ENCODE measurements at places on chromosomes 11 and 22.

GRCh38 chr11:93850594-93851018, at the start of gene VSTM5:
VSTM5 (minus strand) TSS chr11:93850618; CDS start chr11:93850502, 116 bp downstream.
- no peak for DNase-seq

- no peak for DNase-seq
Measured at GRCh38 chr11:78039391-78039918, 16.4 kb upstream of the KCTD14 start.

DNA sequence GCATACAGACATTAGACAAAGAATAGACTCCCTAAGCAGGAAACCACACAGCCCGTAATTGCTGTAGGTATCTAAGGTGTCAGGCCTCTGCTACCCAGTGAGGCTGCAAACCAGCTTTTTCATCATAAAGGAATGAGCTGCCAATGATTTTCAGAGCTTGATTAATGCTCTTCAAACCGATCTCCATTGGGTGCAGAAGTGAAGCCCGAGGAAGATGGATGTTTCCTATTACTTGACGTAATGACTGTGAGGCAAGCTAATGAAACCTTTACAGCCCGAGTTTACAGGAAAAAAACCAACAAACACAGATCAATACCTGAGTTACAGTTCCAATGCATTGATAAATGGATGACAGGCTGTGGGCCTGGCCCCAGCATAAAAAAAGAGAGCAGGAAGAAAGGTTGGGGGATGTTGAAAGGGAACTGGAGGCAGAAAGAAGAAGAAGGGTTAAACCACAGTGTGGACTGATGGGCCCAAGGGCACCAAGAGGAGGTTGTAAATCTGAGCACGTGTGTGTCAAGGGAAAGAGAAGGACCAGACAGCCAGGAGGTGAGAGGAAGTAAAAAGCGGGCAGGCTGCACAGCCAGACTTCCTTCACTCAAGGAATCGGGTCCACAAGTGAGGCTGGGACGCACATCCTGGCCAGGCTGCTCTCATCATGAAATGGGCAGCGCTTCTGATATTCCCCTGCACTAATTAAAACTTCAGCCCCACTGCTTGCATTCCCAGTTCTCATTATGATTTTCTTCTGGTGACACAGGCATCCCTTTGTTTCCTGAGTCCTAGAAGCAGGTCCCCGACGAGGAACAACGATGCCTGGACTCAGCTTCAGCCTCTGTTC, 70.6 kb upstream of the NTM start:
- DNase-seq = no peak

DNA sequence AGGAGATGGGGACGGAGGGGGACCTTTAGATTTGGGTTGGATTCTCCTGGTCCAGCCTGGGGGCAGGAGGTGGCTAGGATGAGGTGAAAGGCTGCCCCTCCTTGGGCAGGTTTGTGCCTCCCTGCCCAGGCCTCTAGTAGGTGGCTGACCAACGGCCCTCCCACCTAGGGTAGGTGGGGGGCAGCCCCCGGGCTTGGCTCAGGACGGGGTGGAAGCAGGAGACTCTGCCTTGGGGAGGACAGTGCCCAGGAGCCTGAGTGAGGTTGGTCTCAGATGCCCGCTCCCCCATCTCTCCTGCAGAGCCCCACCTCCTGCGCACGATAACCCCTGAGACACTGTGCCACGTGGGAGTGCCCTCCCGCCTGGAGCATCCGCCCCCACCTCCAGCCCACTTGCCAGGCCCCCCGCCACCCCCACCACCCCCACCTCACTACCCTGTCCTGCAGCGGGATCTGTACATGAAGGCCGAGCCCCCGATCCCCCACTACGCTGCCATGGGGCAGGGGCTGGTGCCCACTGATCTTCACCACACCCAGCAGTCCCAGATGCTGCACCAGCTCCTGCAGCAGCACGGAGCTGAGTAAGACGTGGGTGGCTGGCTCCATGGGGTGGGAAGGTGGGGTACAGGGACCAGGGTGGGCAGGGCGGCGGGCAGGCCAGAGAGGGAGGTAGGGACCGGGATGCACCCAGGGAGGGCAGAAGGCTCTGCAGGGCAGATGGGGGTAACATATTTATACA, 17.7 kb downstream of the MYRF start:
- DNase-seq = no peak

DNA sequence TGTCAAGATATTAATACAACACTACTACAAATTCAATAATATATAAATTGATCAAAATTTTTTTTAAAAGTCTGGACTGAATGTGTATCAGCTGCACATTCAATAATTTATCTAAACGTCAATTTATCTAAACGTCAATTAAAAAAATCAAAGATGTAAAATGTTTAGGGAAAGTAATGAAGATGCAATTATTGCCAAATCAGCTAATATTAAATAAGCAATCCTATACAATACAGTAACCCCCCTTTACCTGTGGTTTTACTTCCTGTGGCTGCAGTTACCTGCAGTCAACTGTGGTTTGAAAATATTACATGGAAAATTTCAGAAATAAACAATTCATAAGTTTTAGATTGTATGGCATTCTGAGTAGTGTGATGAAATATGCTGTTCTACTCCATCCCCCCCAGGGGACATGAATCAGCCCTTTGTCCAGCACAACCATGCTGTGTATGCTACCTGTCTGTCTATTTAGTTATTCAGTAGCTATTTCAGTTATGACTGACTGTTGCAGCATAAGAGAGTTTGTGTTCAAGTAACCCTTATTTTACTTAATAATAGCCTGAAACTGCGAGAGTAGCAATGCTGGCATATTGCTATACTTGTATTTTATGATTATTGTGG, 72.2 kb downstream of the CWF19L2 start:
- no peak for DNase-seq

DNA sequence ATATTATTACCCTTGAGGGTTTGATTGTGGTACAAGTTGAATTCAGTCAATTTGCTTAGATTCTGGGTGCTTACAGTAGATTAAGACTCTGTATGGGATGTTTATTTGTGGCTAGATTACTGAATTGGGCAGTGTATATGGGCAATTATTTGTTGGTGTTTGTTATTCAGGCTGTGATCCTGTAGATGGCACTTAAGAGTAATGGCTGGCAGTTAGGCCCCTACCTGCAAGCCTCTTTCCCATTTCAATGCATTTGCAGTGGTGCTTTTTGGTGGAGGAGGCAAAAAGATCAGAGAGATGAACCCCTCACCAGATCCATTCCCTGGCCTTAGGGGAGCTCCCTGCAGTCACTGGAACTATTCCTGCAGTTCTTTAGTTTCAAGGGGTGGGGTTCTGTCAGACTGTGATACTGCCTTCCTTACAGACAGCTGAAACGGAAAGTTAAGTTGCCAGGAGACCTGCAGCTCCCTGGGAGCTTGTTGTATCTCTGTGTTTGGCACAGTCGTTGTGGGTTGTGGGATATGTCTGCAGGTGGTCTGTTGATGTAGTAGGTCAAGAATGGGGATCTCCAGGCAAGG, 199.5 kb downstream of the AASDHPPT start:
- peak; percentile 13 for DNase-seq

- DNase-seq = no peak
Measured at GRCh38 chr11:65329944-65330403, 3.7 kb upstream of the DPF2 start.

GRCh38 chr11:35815556-35816315, 128.1 kb upstream of the LDLRAD3 start:
- DNase-seq = no peak

DNA sequence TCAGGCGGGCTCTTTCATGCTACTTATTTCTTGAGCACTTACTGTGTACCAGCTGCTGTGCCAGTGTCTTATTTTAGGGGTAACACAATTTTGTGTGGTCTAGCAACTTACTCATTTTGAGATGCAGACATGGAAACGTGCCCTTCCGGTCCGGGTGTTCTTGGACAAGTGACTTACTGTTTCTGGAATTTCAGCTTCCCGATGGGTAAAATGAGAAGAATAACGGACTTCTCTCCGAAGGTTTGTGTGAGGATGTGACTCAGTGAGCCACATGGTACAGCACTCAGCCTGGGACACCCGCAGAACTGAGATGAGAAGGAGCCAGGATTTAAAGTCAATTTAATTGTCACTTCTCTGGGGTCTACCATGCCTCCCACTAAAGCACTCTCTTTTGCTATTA, 114.5 kb upstream of the SYT13 start:
- DNase-seq = no peak

GRCh38 chr11:64891215-64891848, 12.9 kb upstream of the EHD1 start:
- DNase-seq = no peak

- peak; percentile 62 for DNase-seq
Measured at GRCh38 chr11:36265793-36266628, 23.2 kb downstream of the COMMD9 start.

DNA sequence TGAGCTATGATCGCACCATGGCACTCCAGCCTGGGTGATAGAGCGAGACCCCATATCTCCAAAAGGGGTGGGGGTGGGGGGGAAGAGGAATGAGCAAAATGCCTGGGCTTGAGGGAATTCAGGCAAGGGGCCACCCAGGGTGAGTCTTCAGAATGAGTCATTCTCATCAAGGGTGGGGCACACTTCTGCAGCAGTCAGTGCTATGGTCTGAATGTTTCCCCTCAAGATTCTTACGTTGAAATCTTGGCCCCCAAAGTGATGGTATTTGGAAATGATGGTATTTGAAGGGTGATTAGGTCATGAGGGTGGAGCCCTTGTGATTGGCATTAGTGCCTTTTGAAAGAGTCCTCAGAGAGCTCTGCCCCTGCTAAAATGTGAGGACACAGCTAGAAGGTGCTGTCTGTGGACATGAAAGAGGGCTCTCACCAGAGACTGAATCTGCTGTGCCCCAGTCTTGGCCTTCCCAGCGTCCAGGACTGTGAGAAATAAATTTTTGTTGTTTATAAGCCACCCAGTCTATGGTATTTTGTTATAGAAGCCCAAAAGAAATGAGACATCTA, 86.4 kb upstream of the THY1 start:
- DNase-seq = peak; percentile 56

DNA sequence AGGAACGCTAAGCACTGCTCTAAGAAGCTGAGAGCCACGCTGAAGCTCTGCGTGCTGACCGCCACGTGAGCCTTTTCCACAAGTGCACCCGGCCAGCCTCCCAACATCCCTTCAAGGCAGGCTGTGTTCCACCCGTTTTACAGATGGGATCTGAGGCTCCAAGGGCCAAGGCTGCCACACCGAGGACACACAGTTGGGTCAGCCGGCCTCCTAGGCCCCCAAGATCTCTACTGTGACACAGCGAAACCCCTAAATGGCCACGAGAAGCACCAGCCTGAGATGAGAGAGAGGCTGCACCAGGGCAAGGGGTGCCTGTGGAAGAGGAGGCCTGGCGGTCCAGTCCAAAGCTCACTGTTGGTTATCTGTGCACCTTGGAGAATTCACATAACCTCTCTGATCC, 11.8 kb upstream of the CD5 start:
- no peak for DNase-seq

GRCh38 chr11:81839016-81839415, 894.6 kb downstream of the FAM181B start:
- DNase-seq = no peak

DNA sequence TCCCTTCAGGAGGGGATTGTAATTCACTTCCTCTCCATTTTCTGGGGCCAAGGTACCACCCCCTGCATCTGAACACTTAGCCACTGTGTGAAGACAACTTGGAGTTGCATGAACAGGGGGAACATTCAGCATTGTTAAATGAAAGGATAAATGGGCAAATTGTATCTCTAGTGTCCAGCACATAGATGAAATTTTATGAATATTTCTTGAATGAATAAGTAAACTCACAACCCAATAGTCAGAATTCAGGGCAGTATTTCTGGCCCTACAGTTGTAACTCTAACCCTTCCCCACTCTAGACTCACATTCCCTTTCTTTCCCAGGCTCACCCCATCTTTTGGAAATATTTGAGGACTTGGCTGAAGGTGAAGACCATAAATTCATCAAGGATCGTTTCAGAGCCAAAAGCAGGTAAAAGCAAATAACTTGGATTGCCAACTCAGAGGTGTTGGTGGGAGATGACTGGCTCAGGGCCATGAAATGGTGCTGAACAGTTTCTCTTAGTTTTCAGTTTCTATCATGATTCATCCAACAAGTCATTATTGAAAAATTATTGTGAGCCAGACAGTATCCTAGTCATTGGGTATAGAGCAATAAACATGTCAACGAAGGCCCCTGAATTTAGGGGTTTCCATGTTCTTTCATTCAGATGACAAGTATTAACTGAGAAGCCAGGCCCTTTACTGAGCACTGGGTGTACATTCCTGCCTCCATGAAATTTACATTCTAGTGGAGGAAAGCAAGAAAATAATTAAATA, 33.3 kb upstream of the ZC3H12C start:
- DNase-seq = no peak

- DNase-seq = no peak
Measured at GRCh38 chr11:45724153-45724552, 58.7 kb upstream of the CHST1 start.

GRCh38 chr22:38733329-38733723, 22.5 kb downstream of the SUN2 start:
- peak; percentile 64 for DNase-seq

DNA sequence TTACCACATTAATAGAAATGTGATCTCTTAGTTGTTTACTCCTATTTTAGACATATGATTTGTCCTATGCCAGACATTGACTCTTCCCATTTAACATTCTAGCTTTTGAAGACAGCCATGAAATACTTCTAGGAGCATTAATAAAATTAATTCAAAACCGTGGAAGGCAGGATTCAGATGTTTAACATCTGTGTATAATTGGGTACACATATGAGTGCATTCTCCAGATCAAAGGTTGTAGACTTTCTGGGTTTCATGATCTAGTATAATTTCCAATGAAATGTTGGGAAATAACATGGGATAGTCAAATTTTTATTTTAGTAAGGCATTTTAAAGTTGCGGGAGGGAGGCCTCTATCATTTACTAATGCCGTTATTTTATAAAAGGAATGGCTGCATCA, 35.2 kb upstream of the CCDC89 start:
- no peak for DNase-seq

DNA sequence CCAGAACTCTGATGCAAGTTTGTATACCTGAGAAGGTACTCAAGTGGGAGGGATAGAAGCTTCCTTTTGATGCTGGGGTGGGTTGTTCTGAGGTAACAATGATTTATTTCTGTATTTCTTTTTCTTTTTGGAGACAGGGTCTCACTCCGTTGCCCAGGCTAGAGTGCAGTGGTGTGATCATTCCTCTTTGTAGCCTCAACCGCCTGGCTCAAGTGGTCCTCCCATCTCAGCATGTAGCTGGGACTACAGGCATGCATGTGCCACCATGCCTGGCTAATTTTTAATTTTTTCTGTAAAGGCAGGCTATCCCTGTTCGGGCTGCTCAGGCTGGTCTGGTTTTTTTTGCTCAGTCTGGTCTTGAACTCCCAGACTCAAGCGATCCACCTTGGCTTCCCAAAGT, 7.9 kb downstream of the KDM2A start:
- DNase-seq = no peak

DNA sequence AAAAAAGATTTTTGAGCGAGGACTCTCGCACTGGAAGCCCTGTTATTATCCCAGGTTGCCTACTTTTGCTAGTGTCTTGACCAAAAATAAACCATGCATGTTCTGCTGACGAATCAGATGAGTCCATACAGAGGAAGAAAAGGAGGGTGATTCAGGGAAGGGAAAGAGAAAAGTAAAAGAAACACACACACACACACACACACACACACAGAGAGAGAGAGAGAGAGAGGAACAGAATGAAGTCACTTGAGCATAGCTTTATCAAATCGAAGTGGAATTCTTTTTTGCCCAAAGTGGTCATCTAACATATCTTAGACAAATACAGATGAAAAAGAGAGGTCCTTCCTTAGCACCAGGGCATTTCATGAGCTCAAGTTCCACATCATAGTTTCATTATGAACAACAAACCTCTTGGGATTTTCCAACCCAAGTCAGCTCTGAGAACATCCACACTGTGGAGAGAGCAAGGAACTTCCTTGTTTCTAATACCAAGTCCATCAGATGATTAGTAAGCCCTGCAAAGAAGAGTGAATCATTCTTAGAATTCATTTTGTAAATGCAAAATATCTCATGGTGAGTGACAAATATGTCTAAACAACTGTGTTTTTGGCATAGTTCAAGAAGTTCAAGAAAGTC, 7.7 kb upstream of the MMP12 start:
- DNase-seq = no peak
